ENCODE measurements at places on chromosomes 12 and 14.

DNA sequence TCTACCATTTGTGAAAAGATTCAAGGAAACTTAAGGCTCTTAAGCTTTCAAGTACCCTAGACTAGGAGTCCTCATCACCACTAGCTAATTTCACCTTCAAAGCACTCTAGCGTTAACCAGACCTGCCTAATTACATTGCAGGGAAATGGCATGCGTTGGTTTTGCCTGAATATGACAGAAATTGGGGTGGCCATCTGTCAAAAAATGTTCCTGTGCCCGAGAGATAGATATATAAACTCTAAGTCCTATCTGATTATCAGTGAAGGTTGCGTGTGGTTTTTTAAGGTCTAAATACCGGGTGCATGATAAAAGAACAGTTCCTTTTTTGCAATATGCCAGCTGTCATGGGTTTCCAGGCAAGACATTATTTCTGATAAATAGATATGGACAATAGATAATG, 48.3 kb downstream of the SPRING1 start:
- DNase-seq, result no peak

DNA sequence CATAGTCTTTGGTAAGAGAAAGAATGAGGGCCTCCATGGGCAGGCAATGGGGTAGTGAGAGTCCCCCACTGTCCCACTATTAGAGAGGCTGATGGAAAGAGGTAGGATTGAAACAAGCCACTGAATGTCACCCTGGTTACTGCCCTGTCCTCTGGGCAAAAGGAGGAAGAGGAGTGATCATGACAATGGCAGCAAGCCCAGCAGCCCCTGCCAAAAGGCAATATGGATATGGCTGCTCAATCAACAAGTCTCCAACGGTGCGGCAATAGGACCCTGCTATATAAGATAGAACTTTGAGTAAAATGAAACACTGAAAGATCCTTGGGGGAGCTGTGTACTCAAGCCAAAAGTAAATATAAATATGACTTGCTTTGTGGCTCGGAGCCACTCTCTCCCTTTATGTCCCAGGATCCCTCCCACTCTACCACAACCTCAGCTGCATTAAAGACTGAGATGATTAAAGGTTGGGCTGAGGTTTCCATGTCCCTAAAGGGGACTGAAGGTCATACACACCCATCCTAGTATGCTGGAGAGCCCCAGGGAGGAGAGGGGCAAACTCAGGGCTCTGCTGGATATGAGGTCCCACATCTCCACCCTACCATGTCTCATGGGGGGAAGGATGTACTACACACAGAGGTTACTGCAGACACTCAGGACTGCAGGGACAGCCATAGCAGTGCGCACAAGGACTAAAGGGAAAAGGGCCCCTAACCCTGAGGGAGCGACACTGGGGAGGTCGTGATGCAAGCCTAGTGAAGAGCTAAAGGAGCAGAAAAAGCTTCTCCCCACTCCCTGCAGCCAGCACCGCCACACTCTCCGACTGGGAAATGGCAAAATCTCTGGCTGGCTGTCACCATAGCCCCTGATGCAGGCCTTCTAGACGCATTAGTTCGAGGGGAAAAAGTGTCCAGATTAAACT, 5.9 kb downstream of the POMT2 start:
- DNase-seq, result no peak

DNA sequence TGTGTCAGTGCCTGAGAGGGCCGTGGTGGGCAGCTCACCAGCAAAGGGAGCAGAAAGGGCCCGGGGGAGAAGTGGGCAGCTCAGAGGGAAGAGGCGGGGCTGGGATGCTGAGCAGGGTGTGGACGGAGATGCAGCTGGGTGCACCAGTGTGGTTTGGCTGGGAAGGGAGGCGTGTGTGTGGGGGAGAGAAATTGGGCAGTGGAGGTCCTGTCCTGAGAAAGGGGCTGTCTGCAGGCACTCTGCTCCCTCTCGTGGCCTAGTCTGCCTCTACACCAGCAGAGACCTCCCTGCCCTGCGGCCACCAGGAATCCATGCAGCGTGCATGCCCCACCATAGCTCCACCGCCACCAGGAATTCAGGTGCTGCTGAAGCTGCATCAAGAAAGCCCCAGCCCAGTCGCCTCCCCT, 6.4 kb downstream of the TMEM121 start:
- DNase-seq, result no peak

DNA sequence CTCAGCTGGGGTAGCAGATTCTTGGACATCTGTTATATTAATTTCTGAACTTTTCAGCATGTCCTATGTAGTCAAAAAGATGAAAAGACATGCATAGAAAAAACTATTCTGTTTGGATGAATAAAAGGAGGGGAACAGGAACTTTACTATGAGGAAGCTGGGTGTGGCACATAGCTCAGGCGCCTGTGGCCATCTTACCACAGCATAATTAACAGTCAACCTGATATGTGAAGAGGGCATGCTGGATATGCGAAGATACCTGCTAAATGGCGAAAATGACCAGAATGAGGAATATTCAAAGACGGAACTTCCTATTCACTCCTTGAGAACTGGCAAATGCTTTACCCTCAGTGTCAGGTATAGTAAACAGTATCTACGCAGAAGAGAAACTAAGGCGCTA, 18.4 kb downstream of the SETD3 start:
- no peak for DNase-seq

DNA sequence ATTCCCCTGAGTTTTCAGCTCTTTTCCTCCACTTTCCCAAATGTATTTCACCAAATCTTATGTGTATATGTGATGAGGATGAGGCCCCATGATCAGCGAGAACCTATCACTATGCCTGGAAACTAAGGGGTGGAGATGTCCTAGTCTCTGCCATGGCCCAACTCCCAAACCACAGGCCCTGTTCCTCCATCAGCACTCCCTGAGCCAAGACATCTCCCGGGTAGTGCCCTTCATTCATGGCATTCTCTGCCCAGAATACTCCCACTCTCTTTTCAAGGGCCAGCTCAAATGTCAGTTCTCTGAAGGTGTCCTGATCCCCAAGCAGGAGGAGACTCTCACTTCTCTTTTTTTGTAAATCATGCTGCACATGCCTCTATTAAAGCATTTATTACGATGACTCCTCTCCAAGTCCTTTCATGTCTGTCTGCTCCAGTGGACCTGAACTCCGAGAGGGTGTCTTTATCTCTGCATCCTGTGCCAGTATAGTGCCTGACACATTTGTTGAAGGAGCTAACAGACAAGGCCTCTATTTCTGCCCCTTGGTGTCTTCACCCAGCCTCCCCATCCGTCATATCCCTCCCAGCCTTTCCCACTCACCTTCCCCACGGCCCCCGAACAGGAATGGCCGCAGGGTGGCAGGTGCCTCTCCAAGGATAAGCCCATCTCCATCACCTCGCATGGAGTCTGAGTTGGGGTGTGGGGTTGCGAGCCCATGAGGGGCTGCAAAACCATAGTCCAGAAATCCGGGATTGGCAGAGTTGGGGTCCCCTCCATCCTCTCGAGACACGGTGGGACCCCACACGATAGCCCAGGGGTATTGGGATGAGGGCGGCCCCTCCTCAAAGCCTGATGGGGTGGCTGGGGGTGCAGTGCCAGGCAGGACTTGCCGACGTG, 3.7 kb downstream of the PIANP start:
- DNase-seq, result no peak

GRCh38 chr14:68664225-68664681, 128.6 kb downstream of the ZFP36L1 start:
- DNase-seq, result no peak

DNA sequence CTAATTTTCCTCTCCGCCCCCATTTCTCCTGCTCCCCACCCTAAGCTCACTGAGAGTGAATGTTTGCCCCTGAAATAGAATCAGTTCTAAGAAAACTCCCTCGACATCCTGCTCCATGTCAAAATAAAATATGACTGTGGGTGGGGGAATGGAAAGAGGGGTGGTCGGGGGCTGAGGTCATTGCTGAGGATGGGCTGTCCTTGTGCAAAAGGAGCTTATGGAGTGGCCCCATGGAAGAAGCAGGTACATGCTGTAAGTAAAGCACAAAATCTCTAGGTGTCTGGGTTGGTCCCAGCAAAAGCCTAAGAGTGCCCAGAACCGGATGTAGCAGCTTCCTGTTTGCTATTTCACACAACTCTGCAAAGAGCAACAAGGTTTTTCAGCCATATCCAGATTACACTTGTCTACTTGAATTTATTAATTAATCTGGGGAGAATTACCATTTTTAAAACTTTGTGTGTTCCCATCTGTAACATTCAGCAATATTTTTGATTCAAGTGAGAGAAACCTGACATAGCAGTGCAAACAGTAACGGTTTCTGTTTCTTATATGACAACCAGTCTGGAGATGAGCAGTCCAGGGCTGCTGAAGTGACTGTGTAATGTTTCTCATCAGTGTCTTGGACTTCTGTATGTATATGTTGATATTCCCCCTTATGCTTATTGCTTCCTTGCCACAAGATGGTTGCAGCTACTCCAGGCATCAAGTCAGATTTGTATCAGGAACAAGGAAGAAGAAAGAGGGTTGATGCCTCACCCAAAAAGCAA, 40.4 kb upstream of the GZMB start:
- no peak for DNase-seq

DNA sequence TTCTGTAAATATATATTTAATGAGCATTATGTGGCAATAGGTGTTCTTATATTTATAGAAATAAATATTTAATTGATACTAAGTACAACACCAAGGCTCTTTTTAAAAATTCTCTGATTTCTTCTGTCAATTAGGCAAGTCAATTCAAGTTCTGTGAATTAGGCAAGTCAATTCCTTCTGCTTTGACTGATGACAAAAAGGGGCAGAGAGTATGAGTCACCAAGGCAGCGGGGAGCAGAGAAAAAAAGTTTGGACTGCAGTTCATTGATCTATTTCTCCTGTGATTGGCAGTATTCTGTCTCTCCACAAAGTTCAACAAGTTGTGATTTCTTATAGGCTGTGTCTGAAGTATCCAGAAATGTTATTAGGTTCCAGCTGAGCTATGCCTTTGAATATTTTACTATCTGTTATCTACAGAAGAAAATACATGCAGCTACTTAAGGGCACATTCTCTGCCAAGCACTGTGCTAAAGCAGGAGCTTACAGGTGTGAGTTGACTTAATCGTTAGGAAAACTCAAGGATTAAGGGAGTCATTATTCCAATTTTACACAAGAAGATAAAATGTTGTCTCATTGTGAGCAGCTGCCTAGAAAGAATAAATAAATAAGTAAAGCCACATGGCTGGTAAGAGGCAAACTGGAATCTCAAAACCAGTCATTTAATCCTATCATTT, 206.4 kb upstream of the ALG10B start:
- DNase-seq, result no peak

- no peak for DNase-seq
These were observed 194.5 kb downstream of the PHETA1 start for GRCh38 chr12:111174251-111174960.

DNA sequence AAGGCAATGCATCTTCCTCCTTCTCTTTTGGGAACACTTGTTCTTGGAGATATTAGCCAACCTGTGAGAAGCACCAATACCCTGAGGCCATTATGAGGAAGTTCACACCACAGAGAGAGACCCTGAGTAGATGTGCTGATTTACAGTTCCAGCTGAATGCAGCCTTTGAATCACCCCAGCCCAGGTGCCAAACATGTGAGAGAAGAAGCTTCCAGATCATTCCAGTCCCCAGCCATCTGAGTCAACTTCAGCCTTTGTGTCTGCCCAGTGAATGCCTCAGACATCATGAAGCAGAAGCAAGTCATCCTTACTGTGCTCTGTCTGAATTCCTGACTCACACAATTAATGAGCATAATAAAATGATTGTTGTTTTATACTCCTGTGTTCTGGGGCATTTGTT, 25.1 kb downstream of the C12orf42 start:
- DNase-seq, result no peak

DNA sequence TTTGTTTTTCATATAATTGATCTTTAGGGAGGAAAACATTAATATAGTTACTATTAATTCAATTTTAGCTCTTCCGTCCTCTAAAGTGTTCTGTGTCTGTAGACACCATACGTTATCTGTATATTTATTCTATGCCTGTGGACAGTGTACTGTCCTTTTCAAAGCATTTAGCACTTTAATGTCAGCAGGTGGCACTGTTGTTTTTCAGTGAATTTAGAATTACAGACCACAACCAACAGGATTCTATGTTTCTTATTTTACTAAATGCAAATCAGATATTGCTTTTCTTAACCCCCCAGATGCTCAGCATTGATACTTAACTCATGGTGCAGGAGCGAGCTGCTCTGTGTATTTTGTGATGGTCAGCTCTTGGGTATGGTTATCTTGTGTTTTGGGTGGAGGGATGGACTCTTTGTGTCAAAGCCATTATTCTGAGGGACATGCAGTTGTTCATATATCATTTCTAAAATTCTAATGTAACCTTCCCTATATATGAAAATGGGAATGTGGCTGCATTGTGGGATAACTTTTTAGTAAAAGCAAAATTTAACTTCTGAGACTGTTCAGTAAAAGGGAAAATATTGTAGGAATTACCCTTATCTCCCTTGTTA, 65.2 kb downstream of the PAPOLA start:
- no peak for DNase-seq
